Subcutaneous preadipocyte (primary cell): ENCODE measurements at places on chromosomes 7 and 10. TPM values are rescaled to one million over a fixed set of nuclear protein-coding genes. Genes with fewer than 3 reads are reported as not detected.

DUSP5 gene
- 29.0 and 49.5 TPM in 2 replicates for total RNA-seq

TMEM270 gene
- total RNA-seq = not detected in 2 replicates

PLEKHS1 gene
- total RNA-seq = not detected in 2 replicates

BEND7 gene
- total RNA-seq = 1.4 and 1.5 TPM in 2 replicates

ADCYAP1R1 gene
- total RNA-seq = 3.1 and 9.6 TPM in 2 replicates

SPDYE2 gene
- total RNA-seq = not detected in 2 replicates
